ENCODE measurements at places on chromosomes 3 and 15.

GRCh38 chr3:113253702-113254101 is 42.3 kb downstream of the BOC start:
- no peak for DNase-seq

GRCh38 chr15:58755956-58756355 is 6.4 kb upstream of the ADAM10 start:
- DNase-seq, result no peak

- no peak for DNase-seq
These were observed 478.0 kb downstream of the GABRG3 start for GRCh38 chr15:27448986-27449385.

GRCh38 chr3:128356822-128357221 is 109.9 kb downstream of the DNAJB8 start:
- DNase-seq, result no peak

DNA sequence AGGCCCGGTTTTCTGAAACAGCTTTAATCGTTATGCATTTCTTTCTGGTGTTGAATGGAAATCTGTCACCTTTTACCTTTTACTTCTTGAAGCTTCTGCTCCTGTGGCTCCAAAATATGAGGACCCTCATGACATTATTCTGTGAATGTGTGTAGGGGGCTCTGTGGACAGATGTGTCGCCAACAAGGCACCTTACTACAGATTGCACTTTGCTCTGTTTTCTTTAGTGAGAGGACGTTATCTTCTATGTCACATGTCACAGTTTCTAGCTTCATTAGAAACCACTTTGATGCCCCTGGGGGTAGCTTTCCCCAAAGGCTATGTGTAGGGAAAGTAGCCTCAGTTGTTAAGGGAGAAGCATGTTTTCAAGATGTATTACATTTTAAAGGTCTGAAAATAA is 195.6 kb downstream of the ZNF621 start:
- DNase-seq, result no peak

GRCh38 chr15:38864827-38865581 is 300.4 kb upstream of the RASGRP1 start:
- DNase-seq, result no peak
